HuH-7 (cell line): ENCODE measurements at places on chromosomes 2 and 18.

DNA sequence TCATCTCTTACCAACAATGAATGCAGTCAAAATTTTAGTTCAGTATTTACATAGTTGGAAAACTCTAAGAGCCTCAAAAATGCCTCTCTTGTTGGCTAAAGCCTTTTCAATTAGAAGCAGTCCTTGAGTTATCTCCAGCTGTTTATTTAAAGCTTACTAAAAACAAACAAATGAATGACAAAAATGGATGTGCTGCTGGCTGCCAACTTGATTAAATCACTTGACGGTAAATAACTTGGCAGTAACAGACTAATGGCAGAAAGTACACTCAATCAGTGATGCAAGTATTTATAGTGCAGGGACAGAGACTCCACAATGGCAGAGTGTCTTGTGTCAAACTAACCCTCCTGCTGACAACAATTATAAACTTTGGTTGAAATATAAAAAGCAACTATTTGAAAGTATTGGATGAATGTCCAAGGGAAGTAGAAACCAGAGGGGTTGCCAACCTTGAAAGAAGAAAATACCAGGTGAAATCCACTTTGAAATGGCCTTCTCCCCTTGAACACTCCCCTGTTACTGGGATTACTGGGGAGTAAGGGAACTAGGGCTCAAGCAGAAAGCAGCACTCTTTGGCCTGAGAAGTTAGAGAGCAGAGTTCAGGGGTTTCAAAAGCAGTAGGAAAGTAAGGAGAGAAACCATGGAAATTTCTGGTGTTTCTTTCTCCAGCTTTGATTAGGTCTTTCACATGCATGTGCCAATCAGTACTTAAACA is 245.2 kb upstream of the SPHKAP start:
- DNase-seq: no peak

GRCh38 chr2:166240387-166241313 is 112.8 kb upstream of the SCN1A start:
- no peak for DNase-seq

DNA sequence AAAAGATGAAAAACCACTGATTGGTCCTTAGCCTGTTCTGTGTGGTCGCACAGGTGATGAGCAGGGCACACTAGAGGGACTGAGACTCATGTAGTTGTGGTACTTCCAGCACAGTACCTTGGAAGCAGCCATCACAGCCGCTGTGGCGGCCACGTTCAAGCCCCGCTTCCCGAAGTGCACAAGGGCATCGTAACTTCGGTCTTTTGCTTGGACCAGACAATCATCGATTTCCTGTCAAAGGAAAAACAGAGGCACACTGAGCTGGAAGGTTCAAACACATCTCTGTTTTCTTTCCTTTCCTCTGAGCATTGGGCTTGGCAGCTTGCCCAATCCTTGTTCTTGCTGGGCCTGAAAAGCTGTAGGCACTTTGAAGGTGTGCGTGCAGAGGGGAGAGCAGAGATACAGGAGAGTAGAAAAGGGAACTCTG is 52.6 kb downstream of the MRPL35 start:
- DNase-seq: no peak

DNA sequence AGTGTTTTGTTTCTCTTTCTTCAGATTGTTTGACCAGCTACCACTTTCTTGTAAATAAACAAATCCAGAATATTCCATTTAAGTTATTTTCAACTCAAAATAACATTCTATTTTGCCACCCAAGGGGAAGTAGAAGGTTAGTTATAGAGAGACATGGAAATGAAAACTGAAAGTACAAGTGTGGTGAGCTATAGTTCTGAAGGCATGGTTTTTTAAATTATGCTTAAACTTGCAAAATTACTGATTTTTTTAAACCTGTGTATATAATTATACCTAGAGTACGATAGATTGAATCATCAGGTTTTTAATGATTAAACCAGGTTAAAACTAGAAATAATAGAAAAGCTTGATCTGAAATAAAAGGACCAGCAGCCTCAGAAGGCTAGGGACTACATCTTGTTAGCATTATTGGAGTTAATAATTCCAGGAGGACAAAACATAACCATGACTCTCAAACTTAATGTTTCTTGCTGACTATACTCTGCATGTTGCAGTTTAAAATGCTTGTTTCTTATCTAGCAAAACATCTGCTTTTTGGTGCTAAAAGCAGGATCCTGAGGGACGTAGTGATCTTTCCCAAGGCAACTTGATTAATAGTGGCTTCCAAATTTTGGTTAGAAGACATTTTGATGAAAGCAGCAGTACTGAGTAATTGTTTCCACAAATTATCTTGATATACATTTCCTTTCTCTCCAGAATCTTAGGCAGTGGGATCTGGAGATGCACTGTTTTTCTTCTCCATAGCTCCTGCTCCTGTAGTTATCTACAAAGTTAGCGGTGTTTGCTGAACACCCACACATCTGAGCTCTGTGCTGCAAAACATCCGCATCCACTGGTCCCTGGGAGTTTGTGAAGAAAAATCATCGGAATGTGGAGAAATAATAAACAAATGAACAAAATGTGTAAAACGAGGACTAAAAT is 327.2 kb upstream of the PKDCC start:
- no peak for DNase-seq

DNA sequence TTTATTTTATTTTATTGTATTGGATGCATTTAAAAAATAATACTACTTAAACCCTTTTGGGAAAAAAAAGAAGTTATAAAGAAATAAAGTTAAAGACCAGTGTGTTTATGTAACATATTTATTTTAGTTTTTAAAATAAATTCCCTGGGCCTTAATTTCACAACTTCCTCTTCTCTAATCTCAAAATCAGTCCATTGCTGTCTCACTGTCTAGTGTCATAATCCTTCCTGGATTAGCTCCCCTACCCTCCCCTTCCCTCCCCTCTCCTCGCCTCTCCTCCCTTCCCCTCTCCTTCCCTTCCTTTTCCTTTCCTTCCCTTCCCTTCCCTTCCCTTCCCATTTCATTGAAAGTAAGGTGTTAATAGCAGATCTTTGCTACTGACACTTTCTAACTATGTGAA is 40.3 kb upstream of the ZEB2 start:
- no peak for DNase-seq

DNA sequence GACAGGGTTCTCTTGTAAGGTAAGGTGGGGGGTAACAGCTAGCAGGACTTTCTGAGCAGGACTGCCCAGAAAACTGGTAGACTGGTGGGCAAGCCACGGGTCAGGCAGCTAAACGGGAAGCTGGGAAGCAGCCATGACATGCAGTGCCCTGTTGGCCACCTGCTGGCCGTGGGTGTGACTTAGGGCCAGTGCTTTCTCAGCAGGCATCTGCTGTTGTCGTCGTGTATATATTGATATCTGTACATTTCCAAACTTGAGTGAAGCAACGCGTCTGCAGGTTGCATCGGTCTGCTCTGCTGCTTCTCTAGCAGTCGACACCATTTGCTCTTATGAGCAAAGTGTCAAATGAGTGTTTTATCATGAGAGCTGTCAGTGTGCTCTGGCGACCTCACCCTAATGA is 31.0 kb downstream of the COA5 start:
- no peak for DNase-seq

DNA sequence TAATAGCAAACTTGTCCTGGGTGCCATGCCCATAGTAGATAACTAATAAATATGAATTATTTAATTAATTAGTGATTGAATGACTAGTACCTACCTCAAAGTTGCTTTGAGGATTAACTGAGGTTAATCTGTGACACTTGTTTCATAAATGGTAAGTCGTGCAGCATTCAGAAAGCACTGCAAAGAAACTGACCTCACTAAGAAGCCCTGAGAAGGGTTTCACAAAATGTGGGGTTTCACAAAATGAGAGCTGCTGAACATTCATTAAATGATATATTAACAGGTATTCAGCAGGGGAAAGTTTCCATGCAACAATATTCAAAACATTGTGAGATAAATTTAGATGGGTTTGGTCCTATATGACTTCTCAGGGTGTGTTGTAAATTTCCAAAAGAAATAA is 236.2 kb downstream of the OSR1 start:
- DNase-seq: no peak

- no peak for DNase-seq
Observed at GRCh38 chr18:62900132-62900883, 185.0 kb downstream of the PHLPP1 start.

DNA sequence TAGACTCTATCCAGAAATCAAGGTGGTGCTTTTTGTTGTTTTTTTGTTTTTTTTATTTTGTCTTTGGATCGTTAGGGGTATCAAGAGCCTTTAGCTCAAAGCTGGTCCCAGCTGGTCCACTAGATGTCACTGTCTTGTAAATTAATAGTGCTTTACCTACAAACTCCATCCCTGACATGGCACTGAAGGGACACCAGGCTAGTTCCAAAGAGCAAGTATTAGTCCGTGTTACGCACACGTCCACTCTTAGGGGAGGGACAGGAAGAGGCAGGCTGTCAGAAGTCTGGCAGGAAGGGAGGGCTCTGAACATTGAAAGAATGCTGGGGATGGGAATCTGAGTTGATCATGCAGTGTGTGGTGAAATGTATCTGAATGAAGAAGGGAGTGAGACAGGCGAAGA is 85.9 kb upstream of the CCBE1 start:
- DNase-seq: peak; percentile 46

GRCh38 chr2:16475586-16475985 is 190.0 kb downstream of the CYRIA start:
- DNase-seq: no peak

GRCh38 chr18:13700153-13700552 is 26.2 kb downstream of the FAM210A start:
- no peak for DNase-seq

GRCh38 chr2:117918608-117919007 is 95.3 kb downstream of the CCDC93 start:
- DNase-seq: no peak

DNA sequence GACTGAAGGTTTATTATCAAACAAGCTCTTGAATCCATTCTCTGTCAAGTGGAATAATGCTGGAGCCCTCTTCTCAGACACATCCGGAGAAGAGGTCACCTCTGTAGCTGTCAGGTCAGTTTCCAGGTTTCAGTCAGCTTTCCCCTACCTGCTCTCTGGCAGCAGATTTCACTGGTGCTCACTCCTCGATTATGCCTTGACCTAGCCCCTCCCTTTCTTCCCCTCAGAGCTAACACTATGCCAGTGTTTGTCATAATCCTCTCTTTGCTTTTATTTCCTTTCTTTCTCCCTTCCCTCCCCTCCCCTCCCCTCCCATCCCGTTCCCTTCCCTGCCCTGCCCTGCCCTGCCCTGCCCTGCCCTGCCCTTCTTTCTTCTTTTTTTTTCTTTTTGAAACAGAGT is 22.5 kb upstream of the PLEKHM3 start:
- DNase-seq: no peak

GRCh38 chr2:143581134-143581533 is 451.9 kb downstream of the ARHGAP15 start:
- no peak for DNase-seq

- no peak for DNase-seq
Observed at GRCh38 chr2:106095478-106096298, 98.4 kb downstream of the UXS1 start.

DNA sequence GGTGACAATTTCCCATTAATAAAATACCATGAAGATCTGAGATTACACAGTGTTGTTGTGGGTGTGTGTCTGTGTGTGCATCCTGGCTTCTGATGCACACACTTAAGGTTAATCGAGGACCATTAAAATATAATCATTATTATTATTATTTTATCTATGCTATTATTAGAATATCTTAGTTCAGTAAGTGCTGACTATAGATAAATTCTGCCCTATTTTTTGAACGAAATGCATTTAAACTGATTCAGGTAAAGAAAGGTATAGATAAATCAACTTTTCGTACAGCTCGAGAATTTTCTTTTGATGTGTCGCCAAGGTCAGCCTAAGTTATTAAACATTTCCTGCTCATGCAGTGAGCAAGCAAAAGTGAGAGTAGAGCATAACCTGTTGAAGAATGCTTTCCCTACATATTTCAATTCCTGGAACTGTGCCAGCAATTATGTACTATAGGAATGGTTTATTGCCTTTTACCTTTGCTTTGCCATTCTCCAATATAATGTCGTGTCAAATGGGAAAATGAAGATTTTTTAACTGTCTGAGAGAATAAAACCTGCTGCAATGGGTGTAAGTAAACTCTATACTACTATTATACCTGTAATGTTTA is 25.8 kb downstream of the KCNJ3 start:
- no peak for DNase-seq

DNA sequence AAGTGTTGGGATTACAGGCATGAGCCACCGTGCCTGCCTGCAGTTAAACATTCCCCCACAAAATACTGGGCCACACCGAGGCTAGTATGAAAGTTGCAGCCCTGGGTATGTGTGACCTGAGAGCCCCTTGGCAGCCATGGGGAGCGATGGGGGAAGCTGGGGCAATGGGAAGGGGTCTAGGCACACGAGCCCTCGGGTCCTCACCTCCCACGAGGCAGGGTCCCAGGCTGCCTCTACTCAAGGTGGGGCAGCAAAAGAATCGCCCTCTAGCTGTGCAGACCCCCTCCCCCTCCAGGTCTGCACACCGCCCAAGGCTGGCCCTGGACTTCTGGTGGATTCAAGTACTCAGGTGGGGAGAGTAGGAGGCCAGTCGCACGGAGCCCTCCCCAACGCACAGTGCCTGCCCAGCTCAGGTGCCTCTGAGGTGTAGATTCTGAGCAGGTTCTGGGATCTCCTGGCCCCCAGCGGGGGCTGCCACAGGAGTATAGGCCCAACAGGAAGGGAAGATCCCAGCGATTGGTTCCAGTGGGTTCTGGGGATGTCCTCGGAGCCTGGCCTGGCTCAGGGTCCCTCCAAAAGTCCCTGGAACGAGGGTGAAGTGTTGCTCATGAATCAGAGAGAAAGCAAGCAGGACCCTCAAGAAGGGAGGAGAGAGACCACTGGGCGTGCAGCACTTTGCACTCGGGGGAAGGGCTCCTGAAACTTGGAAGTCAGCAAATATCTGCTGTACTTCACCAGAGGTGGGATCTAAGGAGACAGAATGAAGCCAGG is 2.6 kb downstream of the GPR35 start:
- no peak for DNase-seq

GRCh38 chr2:224324604-224325003 is 77.3 kb downstream of the FAM124B start:
- peak; percentile 28 for DNase-seq

- DNase-seq: no peak
Observed at GRCh38 chr2:16466821-16467151, 198.8 kb downstream of the CYRIA start.
